ENCODE measurements at places on chromosomes 11 and 22.

GRCh38 chr11:79168530-79169110 lies 272.2 kb downstream of the TENM4 start:
- no peak for DNase-seq

- no peak for DNase-seq
These were observed 33.0 kb downstream of the SERGEF start for GRCh38 chr11:17979770-17980371.

DNA sequence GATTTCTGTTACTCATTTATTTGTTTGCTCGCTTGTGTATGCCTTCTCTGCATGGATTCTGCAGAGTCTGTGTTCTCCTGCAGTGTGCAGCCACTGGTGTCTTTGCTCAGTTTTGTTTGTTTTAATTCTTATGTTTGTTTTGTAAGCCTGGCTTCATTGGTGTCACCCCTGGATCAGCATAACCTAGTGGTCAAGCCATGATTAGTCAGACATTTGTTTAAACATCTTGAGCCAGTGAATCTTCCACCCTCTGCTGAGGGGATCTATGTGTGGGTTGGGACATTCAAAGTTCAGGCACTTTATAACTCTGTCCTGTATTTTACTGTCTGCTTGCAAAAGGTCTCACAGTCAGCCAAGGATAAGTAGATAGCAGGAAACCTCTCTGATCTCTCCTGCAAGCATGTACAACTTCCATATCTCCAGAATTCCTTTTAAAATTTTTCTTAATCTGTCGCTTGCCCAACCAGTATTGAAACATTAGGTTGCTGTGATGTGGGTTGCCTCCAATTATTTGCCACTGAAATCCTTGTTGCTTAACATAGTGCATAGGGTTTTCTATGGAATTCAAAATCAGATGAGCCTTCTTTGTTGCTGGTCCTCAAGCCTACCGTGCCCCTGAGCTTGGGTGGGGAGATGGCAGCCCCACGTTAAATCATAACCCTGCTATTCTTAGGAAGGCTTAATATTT lies 86.8 kb downstream of the KCNQ1OT1 start:
- DNase-seq = no peak

DNA sequence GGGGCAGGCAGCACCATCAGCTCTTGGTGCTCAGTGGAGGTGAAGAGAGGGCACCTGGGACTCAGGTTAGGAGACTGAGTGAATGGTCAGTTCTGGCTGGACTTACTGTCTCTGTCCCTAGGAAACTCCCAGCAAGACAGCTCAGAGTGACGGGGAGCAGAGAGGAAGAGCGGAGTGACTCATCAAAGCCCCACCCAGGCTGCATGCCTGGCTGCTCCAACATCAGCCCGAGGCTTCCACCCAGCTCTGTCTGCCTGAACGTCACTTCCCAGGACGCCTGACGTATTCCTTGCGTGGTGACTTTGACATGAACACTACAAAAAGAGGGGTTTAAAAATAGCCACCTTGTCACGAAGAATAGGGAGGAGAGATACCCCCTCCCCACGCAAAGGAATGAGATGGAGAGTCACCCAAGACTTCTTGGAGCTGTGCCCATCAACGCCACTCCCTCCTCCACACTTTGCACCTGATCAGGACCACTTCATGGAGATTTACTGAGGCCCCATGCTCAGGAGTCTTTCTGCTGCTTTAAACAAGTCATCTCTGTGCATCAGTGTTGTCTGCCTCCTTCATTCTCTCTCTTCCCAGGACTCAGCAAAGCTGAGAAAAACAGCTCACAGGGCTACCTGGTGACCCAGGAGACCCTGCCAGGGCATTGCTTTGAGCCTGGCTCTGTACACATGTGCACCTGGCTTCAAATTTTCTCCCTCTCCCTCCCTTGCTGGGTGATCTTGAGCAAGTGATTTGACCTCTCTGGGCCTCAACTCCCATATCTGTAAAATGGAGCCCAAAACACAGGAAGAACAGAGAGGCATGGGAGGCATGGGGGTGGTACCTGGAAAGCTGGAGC lies 83.1 kb downstream of the MN1 start:
- no peak for DNase-seq

DNA sequence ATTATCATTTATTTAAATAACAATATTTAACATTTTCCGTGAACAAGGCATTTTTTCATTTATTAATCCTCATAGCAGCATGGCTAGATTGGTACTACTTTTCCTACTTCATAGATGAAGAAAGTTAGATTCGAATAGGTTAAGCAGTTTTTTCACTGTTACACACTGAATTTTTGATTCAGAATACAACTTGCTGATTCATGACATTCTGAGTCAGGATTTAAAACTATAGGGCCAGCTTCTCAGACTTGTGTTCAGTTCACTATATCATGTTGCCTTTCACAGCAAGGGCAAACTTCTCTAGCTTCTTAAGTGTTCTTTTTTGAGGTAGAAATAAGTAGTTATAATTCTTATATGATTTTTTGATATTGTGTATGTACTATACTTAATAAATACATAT lies 31.5 kb downstream of the CYP2R1 start:
- no peak for DNase-seq

DNA sequence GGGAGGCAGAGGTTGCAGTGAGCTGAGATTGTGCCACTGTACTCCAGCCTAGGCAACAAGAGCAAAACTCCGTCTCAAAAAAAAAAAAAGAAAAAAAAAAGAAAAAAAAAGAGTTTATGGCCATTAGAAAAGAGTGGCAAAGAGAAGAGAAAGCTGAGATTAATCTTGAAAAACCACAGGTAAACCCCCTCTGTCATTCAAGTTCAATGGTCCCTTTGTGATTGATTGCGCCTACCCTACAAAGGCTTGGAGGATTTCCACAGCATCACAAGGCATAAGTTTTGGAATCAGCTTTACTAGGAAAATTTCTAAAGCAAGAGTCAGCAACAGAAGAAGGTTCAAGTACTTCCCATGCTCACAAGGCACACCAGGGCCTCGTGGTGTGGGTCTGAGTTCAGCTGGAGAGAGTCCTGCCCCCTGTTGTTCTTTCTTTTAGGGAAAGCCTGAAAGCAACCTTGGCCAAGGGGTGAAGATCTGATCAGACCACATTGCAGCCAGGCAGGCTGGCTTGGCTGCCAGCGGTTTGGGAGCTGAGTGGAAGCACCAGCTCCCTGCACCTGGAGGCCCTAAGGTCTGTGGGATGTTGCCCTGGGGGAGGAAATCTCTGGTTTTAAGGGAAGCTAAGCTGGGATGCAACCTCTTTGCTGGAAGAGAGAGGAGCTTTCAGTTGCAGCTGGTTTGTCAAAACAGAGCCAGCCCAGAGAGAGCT lies 41.8 kb downstream of the SLN start:
- no peak for DNase-seq

- no peak for DNase-seq
These were observed 26.8 kb upstream of the B3GAT1 start for GRCh38 chr11:134438542-134439537.

Measured in left kidney (tissue), 8 donors.